Colonic mucosa (tissue), 4 donors: ENCODE measurements at places on chromosomes 16 and 17.

DNA sequence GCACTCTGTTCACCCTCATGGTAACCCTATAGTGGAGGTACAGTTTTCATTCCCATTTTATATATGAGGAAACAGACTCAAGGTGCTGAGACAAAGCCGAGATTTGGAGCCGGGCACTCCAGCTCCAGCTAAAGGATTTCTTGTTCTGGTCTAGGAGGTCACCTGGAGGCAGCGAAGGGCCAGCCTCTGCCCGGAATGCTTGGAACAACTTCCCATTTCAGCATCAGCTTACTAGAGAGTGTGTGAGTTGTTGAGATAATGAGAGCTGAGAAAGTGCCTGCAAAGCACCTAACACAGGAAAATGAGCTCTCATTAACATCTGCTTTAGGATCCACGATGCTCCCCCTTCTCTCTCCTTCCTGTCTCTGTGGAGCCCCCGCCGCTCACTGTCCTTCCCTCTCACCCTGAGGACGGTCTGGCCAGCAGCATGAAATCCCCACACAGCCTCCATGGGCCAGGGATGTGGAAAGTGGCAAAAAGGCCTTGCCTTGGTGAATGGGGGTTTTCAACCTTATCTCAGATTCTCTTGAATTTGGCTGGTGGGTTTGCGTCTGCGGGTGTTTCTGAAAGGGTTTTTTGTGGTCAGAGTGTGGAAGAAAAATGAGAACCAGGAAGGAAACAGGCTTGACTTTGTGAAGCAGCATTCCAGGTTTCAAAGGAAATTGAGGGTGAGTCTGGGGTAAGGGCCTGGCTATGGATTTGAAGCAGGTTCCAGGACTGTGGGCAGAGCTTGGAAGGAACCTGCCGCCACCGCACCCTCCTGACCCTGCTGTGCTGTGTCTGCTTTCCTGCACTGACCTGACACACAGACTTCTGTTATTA lies 178.7 kb downstream of the FOXL1 start:
- DNase-seq: no peak

- peak; percentile 25 for DNase-seq
These were observed 1.4 kb upstream of the SOCS3 start for GRCh38 chr17:78361225-78361701.

- DNase-seq: no peak
These were observed 370.1 kb upstream of the PMFBP1 start for GRCh38 chr16:72542102-72542501.

DNA sequence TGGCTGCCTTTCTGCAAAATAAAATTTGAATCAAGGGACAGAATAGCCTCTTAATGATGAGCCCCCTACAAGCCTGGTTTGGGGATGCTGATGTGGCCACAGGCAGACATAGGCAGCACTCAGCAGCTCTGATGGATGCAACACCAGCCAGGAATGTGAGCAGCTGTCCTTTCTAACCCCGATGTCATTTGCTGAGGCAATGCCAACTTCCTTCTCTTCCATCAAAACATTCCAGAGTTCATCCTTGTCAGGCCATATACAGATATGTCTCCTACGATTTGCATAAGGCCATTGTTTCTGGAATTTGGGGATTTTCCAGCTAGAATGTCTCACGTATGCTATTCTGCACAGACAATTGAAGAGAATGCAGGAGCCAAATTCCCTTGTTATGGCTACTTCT lies 52.1 kb upstream of the MYOCD start:
- DNase-seq: no peak

- DNase-seq: no peak
These were observed 5.4 kb downstream of the COL1A1 start for GRCh38 chr17:50196036-50196435.

DNA sequence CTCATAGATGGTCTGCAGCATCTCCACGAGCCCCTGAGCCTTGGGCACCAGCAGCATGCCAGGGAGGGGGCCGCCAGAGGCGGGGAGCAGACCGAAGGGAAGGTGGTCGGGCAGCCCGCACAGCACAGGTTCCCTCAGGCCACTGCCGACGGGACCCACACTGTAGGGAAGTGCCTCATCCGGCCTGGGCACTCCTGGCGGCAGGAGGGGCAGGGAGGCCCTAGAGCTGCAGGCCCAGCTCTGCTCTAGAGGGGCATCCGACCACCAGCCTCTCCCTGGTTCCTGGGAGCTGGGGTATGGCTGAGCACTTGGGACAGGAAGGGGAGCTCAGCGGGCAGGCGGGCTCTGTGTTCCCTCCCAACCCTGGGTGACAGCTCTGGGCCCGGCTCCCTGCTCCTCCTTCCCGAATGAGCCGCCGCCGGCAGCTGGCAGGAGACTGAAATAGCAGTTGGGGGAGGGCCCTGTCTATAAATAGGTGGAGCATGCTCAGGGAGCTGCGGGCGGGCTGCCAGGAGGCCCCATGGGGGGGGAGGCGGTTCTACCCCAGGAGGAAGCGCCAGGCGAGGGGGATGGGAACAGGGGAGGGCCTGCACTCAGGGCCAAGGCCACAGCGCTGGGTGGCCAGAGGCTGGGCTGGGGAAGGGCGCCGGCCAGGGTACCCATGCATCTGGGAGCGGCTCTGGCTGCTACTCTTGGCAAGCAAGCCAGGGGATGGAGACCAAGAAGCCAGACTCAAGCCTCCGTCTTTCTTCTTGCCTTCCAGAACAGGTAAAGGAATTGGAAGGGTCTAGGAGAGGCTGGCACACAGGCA lies 12.4 kb downstream of the HDAC5 start:
- peak; percentile 99 for DNase-seq

- peak; percentile 31 for DNase-seq
These were observed 762 bp downstream of the CDK12 start for GRCh38 chr17:39461926-39462569.

DNA sequence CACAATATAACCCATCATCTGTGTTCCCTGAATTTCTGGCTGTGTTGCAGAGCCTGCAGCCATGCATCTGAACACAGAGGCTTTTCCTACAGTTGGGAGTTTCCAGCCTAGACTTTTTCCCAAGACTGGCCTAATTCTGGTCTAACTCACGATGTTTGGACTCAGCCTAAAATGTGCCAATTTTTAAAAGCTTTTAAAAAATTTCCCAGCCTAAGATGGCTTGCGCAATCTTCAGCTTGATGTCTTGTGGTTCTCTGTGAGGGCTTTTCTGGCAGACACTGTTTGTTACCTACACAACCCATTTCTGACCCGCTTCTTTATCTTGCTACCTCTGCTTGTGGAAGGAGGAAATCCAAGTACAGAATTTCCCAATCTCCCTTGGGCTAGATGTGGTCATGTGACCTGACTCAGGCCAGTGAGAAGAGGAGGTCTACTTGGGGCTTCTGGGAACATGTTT lies 72.7 kb upstream of the GAS7 start:
- DNase-seq: no peak

- DNase-seq: peak; percentile 29
These were observed 76.7 kb downstream of the C16orf95 start for GRCh38 chr16:87240211-87241136.

GRCh38 chr17:76279742-76280287 lies 14.7 kb downstream of the UBALD2 start:
- no peak for DNase-seq

DNA sequence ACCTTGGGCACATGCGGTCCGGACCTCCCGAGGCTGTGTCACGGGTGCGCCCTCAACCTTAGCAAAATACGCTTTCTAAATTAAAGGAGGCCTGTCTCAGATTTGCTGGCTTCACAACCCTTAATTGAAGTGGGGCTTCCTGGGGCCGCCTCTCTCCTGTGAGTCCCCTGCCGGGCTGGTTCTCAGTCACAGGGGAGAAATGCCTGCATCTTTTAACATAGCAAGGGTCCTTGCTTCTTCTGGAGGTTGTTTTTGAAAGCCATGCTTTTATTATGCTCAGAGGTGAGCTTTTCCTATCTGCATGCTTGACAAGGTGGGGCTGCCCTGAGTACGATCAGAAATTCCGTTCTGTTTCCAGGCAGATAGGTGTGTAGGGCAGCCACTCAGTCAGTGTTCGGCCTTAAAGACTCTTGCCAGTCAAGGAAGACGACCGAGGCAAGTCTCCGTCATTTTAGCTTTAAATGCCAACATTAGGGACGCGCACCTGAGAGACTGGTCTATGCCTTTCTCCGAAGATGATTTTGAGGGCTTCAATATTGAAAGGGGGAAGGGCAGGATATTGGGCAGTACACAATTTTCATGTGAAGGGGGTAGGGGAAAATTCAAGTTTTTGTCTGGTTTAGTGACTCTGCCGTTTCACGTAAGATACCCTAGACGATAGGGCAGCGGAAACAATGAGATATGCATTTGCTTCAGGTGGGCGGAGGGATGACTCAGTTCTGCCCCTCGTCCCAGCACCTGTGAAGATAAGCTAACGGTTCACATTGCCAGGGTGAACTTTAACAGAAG lies 5.5 kb upstream of the SLC7A5 start:
- DNase-seq: no peak

- no peak for DNase-seq
These were observed 2.1 kb downstream of the ITGAL start for GRCh38 chr16:30474684-30475083.

DNA sequence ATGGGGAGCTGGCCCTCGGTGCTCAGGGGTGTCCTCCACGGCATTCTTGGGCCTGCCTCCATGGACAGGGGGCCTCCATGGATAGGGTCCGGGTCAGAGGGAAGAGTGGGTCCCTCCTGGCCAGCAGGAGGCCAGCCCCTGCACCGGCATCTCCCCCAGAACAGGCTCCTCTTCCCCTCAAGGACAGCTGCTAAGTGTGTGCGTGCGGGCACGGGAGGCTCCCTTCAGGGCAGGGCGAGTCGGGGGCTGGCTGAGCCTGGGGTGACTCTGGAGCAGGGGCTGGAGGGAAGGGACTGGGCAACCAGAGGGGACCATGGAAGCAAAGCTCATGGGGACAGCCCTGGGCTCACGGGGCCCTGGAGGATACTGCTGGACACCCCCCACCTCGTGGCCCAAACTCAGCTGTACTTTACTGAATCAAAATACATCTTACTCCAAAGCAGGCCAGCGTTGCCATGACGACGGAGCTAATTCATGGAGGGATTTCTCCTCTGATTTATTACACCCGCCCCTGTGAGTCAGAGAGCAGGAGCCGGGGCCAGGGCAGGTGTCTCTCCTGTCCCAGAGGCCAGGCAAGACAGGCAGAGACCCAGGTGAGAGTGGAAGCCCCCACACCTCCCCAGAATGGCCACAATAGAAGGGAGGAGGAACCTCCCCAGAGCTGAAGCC lies 2.1 kb downstream of the CASKIN1 start:
- no peak for DNase-seq

- peak; percentile 91 for DNase-seq
These were observed 13.6 kb downstream of the SMPD3 start for GRCh38 chr16:68434624-68435210.
